ENCODE measurements at places on chromosomes 16 and 17. TPM values are rescaled to one million over a fixed set of nuclear protein-coding genes. Genes with fewer than 3 reads are reported as not detected.

CHST4 gene
- polyA plus RNA-seq = not detected

FNDC8 gene
- not detected for polyA plus RNA-seq

TEPSIN gene
- 10.0 TPM for polyA plus RNA-seq

PARN gene
- 37.7 TPM for polyA plus RNA-seq

TBC1D3 gene
- polyA plus RNA-seq = not detected

SSH2 gene
- polyA plus RNA-seq = 24.1 TPM

CD300A gene
- not detected for polyA plus RNA-seq

EVI2A gene
- polyA plus RNA-seq = 1.2 TPM

TBC1D3K gene
- not detected for polyA plus RNA-seq

SPSB3 gene
- polyA plus RNA-seq = 13.3 TPM

C1QL1 gene
- 1.9 TPM for polyA plus RNA-seq

PMFBP1 gene
- 0.05 TPM for polyA plus RNA-seq

OTOA gene
- polyA plus RNA-seq = not detected

STXBP4 gene
- polyA plus RNA-seq = 6.5 TPM

CBX2 gene
- polyA plus RNA-seq = 2.2 TPM

GPR139 gene
- not detected for polyA plus RNA-seq

MYL11 gene
- polyA plus RNA-seq = not detected

CACNB1 gene
- 3.2 TPM for polyA plus RNA-seq

NT5M gene
- 0.36 TPM for polyA plus RNA-seq

RHBDL3 gene
- 0.06 TPM for polyA plus RNA-seq

HLF gene
- polyA plus RNA-seq = not detected

DNA sequence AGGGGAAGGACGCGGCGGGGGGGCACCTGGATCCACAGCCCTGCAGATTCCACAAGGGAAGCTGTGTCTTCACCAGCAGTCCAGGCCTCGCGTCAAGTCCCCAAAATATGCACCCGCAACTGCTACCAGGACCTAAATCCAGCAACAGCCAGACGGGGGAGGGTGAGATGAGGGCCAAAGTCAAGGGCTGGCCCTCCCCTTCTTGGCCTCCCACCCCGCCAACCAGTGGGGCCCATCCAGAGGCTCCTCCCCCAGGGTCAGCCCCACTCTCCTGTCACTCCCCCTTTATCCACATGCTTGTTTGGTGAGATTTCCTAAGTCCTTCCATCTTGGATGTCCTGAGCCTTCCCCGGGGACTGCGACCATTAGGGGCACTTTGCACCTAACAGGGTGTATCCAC is 138.7 kb downstream of the ENGASE start:
- DNase-seq = no peak

- no peak for DNase-seq
These were observed 79.3 kb downstream of the EMP2 start for GRCh38 chr16:10501016-10501607.

- no peak for DNase-seq
These were observed 2.0 kb upstream of the GSE1 start for GRCh38 chr16:85611194-85611443.

- DNase-seq = no peak
These were observed 5.7 kb downstream of the KCNJ16 start for GRCh38 chr17:70080541-70081347.

GRCh38 chr17:33583518-33584417 is 290.7 kb upstream of the ASIC2 start:
- no peak for DNase-seq

GRCh38 chr17:40065769-40066510 is 3.2 kb downstream of the THRA start:
- no peak for DNase-seq

DNA sequence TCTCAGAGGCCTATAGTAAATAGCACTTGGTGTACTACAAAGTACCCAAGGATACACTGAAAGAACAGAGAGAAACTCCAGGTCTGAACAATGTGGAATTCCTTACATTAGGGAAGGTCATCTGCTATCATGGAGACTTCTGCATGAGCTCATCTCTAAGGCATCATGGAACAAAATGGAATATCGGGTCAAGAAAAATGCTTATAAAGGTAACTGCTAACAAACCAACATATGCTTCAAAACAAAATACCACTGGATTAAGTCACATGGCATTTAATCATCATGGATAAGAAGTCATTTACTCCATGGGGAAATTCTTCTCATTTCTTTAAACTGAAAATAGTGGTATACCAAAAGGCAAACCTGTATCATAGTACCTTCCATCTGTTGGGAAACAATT is 34.2 kb downstream of the TXNDC11 start:
- DNase-seq = no peak

DNA sequence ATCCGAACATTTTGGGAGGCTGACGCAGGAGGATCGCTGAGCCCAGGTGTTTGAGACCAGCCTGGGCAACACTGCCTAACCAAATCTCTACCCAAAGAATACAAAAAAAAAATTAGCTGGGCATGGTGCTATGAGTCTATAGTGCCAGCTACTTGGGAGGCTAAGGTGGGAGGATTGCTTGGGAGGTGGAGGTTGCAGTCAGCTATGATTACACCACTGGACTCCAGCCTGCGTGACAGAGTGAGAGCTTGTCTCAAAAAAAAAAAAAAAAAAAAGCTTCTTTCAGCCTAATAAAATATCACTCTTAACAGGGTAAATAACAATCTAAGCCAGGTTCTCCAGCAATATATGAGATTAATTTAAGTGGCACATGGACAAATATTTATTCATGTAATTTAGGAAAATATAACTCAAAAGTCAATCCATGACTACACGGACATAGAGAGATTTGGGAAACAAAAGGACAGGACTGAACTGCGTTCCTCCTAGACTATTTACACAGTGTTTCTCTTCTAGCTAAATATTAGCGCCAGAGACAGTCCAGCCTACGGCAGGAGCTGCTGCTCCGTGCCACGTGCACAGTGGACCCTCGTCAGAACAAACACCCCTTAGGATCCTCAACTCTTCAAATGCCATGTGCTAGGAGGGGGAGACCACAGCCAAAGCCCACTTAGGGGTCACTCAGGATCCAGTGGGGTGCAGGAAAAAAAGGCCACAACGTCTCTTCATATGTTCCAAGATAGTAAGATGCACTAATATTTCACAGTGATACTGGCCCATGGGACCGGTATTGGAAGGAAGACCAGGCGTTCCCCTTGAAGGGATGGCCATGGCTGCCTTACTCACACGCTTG is 8.7 kb downstream of the USP36 start:
- no peak for DNase-seq

DNA sequence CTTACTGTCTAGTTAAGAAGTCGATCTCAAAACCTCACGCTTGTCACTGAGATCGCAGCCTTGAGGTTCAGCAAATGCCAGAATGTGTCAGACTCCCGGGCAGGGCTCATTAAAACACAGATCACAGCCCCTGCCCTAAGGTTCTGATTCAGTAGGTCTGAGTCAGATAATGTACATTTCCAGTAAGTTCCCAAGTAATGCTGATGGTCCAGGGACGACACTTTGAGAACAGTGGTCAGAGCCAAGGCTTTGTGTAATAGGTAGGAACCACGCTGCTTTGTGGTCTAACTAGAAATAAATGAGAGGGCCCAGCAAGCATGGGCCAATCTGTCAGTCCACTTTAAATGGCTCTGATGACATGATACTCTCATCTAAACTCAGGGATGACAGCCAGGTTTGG is 228.6 kb downstream of the ZFHX3 start:
- DNase-seq = no peak

GRCh38 chr17:57337390-57337789 is 81.1 kb downstream of the MSI2 start:
- DNase-seq = no peak

- DNase-seq = no peak
These were observed at the start of gene PPL for GRCh38 chr16:4936991-4937781. Gene PPL (minus strand): TSS chr16:4937148. CDS start chr16:4937045, 103 bp downstream.

- DNase-seq = no peak
These were observed 66.4 kb downstream of the NXN start for GRCh38 chr17:913207-913606.

DNA sequence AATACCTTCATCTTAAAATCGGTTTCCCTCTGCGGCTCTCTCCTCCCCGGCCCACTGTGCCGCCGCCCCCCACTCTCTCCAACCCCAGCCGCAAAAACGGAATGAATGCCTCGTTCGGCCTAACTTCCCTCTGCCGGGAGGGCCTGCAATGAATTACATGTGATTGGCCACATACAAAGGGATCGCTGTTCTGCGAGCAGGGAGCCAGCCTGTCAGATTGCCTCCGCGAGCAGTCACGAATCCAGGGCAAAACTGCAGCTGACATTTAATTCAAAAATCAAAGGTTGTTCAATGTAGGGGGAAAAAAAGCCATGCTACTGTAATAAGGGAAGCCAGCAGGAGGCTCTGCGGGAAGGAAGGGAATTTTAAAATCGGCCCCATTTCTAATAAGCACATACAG is 84.9 kb downstream of the TBC1D16 start:
- no peak for DNase-seq

DNA sequence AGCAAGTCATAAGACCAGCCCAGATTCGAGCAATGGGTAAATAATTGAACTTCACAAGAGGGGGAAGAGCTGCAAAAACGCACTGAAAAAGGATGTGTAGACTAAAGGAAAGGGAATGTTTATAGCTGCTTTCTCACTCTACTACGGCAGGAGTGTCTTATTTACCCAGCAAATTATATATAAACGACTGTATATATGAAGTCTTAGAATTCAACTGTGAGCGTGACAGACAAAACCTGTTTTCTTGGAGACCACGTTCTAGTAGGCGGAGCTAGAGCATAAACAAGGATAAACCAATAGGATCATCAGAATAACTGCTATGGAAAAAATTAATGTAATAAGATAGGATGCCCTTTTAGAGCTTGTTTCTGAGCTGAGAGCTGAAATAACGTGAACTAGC is 394.6 kb upstream of the MON1B start:
- no peak for DNase-seq

- no peak for DNase-seq
These were observed 4.4 kb upstream of the ZFPM1 start for GRCh38 chr16:88448461-88449266.

DNA sequence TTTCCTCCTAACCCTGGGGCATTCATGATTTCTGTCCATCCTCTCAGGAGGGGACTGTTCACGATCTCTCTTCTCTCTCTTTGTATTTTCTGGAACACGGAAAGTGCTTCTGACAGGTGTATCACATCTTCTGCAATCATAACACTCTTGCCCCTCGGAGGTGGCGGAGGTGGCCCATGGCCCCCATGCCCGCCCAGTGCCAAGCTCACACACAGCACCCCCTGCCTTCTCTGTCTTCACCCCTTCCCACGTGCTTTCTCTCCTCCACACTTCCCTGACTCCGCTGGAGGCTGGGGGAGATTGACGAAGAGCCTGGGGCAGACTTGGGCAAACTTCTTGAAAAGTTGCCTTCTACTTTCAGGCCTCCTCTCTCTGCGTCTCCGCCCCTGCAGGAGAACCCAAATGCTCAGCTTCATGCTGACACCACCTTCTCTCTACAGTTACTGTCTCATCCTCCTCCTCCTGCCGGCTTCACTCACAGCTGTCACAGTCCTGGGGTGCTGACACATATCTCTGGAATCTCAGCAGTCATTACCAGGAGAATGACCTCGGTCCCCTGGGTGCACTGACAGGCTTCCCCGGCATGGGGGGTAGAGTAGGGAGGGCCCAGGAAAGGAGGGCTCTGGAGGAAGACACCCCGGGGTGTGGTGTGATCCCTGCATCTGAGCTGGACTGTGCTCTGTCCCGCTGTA is 127.1 kb downstream of the ENGASE start:
- DNase-seq = no peak

GRCh38 chr16:50455288-50455845 is 86.6 kb upstream of the BRD7 start:
- DNase-seq = no peak

GRCh38 chr17:4739122-4740024 is at the start of the genes CXCL16 and ZMYND15:
Gene CXCL16 (minus strand): TSS chr17:4739928. CDS start chr17:4739339, 589 bp downstream.
Gene ZMYND15 (plus strand): TSS chr17:4739833. CDS start chr17:4740549, 716 bp downstream.
- no peak for DNase-seq

GRCh38 chr17:77674358-77674757 is 284.1 kb upstream of the TNRC6C start:
- DNase-seq = no peak

- no peak for DNase-seq
These were observed 57.2 kb upstream of the GSE1 start for GRCh38 chr16:85555719-85556455.

- no peak for DNase-seq
These were observed 59.8 kb upstream of the HSBP1 start for GRCh38 chr16:83747936-83748335.

GRCh38 chr16:14005335-14005734 is 65.8 kb upstream of the MRTFB start:
- DNase-seq = no peak

GRCh38 chr17:1744551-1745512 is 2.2 kb downstream of the SERPINF2 start:
- DNase-seq = no peak

- DNase-seq = no peak
These were observed 26.1 kb downstream of the GLG1 start for GRCh38 chr16:74580833-74581232.

GRCh38 chr16:57265850-57266530 is 18.5 kb downstream of the PLLP start:
- no peak for DNase-seq

- DNase-seq = peak; percentile 23
These were observed 77.1 kb downstream of the USP31 start for GRCh38 chr16:23072084-23072599.

DNA sequence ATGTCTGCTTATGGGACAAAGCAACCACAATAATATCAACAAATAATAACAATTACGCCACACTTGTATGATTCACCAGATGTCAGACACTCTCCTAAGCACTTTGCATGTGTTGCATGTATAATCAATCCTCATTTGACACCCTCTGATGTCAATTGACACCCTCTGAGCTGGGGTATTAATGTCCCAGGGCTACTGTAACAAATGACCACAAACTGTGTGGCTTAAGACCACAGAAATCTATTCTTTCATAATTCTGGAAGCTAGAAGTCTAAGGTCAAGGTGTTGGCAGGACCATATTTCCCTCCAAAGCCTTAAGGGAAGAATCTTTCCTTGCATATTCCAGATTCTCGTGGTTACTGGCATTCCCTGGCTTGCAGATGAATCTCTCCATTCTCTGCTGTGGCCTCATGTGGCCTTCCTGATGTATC is 112.7 kb downstream of the NPIPB5 start:
- DNase-seq = no peak

DNA sequence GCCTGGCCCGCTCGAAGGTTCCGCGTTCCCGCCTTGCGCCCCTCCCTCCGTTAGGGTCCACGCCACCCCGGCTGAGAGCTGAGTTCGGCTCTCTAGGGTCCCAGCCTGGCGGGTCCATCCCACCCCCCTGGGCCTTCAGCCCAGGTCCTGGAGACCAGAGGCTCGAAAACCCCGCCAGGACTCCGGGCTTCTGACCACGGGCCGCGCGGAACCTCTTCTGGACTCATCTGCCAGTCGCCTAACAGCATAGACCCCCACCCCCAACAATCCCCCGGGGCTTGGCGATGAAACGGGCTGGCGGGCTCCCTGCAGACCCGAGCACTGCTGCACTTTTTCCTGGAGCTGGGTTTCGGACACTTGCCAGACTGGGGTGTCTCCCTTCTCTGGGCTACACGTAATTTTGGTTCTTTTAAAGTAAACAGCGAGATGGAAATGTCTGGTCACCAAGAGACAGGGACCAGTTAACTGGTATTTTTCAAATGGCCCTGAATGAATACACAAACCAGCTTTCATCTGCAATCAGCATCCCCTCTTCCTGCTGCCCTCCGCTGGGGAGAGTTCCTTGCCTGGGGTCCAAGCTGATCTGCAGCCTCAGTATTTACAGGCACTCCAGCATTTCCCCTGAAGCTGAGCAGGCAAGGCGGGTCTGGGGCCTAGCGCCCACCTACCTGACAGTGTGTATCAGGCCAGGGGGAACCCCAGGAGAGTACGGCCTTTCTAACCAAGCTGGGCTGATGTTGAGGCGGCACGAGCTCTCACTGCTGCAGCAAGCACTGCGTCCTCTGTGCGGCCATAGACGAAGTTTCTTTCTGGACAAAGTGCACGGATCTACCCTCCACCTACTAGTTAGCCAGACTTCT is 639 bp upstream of the TRIM65 start:
- no peak for DNase-seq

- DNase-seq = no peak
These were observed at the start of gene SIRT7 for GRCh38 chr17:81917565-81918332. Gene SIRT7 (minus strand): TSS chr17:81918176. CDS start chr17:81918131, 45 bp downstream.

Measured in AG04450 (cell line).